ENCODE measurements at places on chromosomes 1 and 21.
A peak's percentile ranks its signal among the peaks of the same experiment; 100 is the strongest.

DNA sequence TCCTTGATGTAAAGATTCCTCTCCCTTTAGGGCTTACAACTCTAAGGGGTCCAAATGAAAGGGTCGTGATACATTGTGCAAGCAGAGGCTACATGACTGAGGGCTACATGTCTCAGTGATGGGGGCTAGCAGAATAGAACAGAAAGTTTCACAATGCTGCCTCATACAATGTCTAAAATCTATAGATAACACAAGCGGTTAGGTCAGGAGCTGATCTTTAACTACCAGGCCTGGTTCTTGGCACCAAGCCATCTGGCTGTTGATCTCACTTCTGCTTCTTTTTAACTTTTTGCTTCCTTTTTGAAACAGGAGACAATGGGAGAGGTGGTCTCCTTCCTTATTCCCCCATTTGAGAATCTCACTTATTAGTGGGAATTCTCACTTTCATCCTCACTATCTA is 710.2 kb downstream of the AMY1C start:
- no peak for DNase-seq

DNA sequence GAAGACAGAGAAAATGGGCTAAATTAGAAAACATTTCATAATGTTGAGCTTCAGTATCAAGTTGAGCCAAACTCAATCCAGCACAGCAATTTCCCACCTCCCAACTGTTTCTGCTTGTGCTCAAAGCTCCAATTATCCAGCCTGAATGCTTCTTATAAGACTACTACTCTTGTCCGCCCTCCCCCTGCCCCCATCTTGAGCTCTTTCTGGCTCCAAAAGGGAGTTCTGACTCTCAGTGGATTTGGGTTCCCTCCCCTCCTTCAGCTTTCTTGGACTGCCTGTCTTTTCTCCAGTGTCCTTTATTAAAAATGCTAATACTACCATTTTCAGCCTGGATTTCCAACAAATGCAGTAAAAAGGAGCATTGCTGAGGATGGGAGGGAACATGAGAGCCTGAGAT is 174.8 kb downstream of the ASTN1 start:
- DNase-seq = peak; percentile 7

- DNase-seq = no peak
These were observed 17.2 kb downstream of the PGBD5 start for GRCh38 chr1:230408971-230409370.

GRCh38 chr1:237105826-237106225 is 63.8 kb downstream of the RYR2 start:
- peak; percentile 27 for DNase-seq

GRCh38 chr1:176033474-176033873 is 173.6 kb downstream of the COP1 start:
- no peak for DNase-seq

GRCh38 chr1:110463725-110464124 is 12.8 kb downstream of the PROK1 start:
- no peak for DNase-seq

GRCh38 chr1:234769986-234770795 is 160.2 kb upstream of the IRF2BP2 start:
- DNase-seq = no peak

DNA sequence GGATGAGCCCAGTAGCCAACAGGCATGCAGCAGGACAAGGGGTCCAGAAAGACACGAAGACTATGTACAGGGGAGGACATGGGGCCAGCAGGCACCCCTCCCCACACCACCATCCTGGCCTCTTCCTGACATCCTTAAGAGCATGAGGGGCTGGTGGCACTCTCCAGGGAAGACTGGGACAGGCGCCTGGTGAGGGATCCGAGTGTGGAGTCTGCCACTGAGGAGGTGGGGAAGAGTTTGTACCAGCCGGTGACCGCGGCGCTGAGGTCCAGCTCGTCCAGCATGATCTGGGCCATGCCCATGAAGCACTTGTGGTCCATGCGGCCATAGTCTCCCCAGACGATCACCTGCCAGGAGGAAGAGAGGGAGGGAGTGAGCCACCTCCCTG is 39.1 kb downstream of the RIMS3 start:
- no peak for DNase-seq

DNA sequence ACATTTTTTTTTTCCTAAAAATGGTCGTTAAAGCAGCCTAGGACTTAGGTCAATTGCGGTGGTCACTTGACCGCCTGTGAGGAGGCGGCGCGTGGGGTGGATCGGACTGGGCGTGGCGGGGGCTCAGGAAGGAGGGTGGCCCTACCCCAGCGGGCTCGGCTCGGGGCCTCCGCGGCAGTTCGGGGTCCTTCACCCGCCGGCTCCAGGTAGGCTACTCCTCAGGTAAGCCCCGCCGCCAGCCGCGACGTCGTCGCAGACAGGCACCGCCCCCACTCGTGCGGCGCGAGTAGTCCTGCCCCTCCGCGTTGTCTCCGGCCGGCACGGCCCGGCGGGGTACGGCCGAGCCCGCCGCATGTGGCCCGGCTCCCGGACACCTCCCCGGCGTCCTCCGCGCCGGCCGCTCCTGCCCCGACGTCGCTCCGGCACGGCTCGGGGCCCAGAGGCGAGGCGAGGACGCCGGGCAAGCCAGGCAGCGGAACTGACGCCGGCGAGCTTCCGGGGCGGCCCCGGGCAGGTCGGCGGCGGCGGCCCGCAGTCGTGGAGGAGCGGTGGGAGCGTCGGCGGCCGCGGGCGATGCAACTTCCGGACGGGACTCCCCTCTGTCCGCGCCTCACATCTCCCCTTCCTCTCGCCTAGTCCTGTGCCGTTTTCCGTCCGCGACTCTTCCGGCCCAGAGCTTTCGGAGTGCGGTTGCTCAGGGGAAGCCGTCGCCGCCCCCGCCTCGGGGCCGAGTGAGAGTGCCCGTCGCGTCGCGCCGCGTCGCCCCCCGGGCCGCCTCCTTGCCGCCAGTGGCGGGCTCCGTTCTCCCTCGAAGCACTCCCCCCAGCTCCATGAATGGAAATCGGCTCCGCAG is at the start of gene AGO3:
Gene AGO3 (plus strand): TSS at position 513 of the 853 bp plus-strand sequence. CDS start 322 bp downstream, at position 835.
- DNase-seq = peak; percentile 82

DNA sequence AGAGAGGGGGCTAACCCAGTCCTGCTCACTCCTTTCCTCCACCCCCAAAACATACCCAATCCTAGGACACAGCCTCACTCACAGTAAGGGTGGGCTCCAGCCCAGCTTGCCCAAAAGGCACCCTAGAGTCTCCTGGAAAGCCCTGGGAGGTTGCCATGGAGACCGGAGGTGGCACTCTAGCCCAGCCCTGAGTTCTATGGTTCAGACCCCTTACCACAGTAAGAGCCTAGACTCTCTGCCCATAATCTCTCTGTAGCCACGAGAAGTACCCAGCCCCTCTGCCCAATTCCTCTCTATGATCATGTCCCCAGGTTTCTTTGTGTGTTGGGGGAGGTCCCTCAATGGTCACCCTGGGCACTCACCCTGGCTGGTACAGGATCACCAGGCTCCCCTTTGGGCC is 14.4 kb downstream of the COL16A1 start:
- DNase-seq = no peak

GRCh38 chr1:37998913-37999429 is 6.3 kb downstream of the FHL3 start:
- no peak for DNase-seq

DNA sequence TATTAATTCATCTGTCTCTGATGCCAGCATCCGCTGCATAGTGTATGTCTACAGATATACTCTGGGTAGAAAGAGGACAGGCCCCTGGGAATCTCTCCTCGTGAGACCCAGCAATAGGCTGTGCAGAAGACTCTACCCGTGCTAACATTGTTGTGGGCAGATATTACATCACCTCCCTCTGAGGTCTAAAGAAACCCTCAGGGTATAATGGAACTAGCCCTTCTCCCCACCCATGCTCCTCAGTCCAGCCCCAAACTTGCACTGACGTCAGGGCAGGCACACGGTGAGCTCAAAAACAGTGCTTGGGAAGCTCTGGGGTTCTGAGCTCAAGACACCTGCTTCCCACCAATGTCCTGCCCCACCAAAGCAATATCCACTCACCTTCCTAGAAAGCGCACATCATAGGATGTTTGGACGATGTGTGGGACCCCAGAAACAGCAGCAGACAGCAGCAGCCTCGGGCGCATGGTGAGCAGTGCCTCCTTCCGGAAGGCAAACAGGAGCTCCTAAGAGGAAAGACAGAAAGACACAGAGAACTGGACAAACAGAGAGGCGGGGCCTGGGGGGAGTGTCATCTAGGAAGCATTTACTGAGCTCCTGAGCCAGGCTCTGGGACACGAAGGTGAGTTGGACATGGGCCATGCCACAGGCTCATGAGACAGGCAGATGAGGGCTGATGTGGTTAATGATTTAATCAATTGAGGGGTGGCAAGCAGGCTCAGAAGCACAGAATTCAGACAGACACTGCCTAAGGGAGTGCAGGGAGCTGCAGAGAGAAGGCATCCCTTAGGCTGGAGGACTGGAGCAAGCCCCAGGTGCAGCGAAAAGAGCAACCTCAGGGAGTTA is 4.8 kb downstream of the OVGP1 start:
- DNase-seq = no peak

DNA sequence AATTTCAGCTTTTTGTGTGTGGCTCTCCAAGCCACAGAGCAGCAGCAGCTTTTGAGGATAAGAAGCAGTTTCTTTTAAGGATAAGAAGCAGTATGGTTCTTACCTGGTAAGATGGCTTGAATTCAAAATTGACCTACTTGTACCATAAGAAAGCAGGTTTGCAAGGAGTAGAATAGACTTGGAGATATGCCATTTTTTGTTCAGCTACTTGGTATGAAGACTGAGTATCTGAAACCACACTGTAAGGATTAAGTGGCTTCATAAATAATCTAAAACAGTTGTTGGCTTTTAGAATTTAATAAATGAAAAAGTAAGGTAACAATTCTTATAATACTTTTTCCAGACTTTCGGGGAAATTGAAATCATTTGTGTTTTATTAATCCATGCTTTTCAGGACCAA is 74.2 kb downstream of the ATF6 start:
- no peak for DNase-seq

DNA sequence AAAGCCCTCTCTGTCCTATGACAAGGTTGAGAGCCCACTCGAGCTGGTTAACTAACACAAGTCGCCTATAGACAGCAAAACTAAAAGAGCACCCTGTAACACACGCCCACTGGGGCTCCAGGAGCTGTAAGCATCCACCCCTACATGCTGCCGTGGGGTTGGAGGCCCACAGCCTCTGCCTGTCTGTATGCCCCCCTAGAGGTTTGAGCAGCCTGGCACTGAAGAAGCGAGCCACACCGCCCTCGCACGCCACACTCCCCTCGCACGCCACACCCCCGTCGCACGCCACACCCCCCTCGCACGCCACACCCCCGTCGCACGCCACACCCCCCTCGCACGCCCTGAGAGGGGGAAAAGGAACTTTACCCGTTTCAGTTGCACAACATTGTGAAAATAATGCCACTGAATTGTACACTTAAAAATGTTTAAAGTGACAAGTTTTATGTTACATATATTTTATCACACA is 13.2 kb upstream of the HMGCL start:
- peak; percentile 49 for DNase-seq

- no peak for DNase-seq
These were observed 34.9 kb upstream of the SCYL3 start for GRCh38 chr1:169928438-169929209.

DNA sequence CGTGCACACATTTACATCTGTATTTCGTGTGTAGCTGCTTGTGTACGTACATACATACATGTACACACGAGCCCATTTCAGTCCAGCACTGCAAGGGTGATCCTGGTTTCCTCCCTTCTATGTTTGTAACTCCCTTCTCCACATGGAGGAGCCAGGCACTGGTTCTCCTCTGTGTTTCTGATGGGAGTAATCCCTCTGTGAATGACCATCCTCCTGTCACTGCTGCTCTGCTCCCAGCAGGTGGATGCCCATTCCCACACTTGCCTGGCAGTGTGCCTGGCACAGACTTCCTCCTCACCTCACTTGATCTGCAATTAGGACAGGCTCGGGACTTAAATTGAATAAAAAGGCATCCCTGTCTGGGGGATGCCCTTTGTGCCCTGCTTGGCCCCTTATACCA is 37.1 kb downstream of the TRAPPC10 start:
- no peak for DNase-seq

- DNase-seq = no peak
These were observed 38.2 kb downstream of the ARHGEF11 start for GRCh38 chr1:157007306-157007705.

GRCh38 chr1:205972491-205973168 is 29.4 kb upstream of the SLC26A9 start:
- DNase-seq = no peak

- DNase-seq = no peak
These were observed 21.7 kb upstream of the ABCD3 start for GRCh38 chr1:94396356-94397010.

- DNase-seq = no peak
These were observed 3.7 kb downstream of the CD1A start for GRCh38 chr1:158257888-158258287.

- no peak for DNase-seq
These were observed 14.7 kb upstream of the OVAAL start for GRCh38 chr1:180544050-180544449.

DNA sequence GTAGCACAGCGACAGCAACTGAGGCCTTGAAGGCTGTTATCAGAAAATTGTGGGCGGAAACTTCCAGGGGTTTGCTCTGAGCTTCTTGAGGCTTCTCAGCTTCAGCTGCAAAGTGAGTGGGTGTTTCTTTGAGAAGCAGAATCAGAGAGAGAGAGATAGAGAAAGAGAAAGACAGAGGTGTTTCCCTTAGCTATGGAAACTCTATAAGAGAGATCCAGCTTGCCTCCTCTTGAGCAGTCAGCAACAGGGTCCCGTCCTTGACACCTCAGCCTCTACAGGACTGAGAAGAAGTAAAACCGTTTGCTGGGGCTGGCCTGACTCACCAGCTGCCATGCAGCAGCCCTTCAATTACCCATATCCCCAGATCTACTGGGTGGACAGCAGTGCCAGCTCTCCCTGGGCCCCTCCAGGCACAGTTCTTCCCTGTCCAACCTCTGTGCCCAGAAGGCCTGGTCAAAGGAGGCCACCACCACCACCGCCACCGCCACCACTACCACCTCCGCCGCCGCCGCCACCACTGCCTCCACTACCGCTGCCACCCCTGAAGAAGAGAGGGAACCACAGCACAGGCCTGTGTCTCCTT is at the start of gene FASLG:
Gene FASLG (plus strand): TSS at position 233 of the 583 bp plus-strand sequence. CDS start 99 bp downstream, at position 332.
- DNase-seq = no peak

- DNase-seq = no peak
These were observed 6.0 kb downstream of the TEX35 start for GRCh38 chr1:178518894-178519293.

DNA sequence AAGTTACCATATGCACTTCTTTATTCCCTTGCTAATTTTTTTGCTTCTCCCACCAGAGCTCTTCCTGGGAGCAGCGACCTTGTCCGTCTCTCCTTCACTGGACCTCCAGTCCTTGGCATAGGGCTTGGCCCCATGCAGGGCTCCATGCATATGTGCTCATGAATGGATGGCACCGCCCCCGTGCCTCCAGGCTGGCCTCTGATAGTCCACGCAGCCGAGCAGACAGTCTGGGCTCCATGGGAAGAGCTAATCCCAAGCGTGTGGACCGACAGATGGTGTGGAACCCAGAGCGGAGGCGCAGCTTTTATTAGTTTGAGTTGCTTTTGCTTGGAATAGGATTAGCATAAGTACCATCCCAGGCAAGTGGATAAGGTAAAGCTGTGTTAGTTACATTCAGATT is 41.8 kb downstream of the CDCP2 start:
- no peak for DNase-seq

- no peak for DNase-seq
These were observed 36.8 kb downstream of the NTPCR start for GRCh38 chr1:232987046-232987773.
